ENCODE measurements at places on chromosomes 1 and 21. TPM values are rescaled to one million over a fixed set of nuclear protein-coding genes. Genes with fewer than 3 reads are reported as not detected.

DNA sequence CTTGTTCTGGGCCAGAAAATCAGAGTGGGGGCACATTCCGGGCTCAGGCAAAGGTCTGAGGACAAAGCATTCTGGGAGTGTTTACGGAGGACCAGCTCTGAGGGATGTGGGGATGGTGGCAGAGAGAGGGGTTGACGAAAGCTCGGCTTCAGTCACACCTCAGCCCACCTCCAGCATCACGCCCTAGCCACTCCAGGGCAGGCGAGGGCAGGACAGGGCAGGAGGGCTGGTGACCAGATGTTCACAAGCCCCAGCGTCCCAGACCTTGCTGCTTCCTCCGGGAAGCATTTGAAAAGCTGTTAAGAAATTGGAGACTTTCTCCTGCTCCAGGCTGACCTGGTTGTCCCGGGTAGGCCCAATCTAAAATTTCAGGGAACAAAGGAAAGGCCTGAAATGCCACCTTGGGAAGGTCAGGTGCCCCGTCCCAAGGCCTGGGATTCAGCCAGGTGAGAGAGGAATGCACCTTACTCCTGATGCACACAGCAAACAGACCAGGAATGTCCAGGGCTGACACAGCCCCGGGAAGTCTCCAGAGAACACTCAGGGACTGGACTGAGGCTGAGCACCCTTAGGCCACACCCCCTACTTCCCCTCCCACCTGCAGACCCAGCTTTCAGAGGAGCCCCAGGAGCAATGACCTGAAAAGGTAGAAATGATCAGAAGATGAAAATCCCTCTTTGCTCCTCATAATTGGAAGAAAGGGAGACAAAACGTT, 71.9 kb upstream of the KLHDC7A start:
- no peak for DNase-seq

GRCh38 chr1:26328597-26328996, 10.8 kb downstream of the CD52 start:
- DNase-seq: no peak

The FNDC7 gene
- total RNA-seq: not detected

The OR2G6 gene
- total RNA-seq: not detected

The CFHR4 gene
- not detected for total RNA-seq

The IGSF21 gene
- 0.94 TPM for total RNA-seq

The RGS5 gene
- total RNA-seq: 9.1 TPM

The CFAP126 gene
- total RNA-seq: 0.76 TPM

DNA sequence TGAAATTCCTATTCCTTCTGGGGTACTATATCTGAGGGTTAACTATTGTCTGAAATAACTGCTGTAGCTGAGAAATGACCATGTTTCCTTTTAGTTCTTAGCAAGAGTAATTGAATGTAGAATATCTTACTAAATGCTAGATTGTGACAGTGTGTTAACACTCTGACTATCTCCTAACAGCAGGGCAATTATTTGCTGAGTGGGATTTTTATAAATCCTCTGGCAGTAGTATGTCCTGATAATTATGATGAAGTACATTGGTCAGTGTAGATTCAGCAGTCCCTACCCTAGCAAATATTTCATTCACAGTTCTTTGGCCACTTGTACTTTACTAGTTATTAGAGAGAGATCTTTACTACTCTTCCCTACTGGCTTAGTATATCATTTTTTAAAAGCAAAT, 138.6 kb downstream of the SPATA17 start:
- no peak for DNase-seq

GRCh38 chr1:38283696-38284470, 237.3 kb upstream of the POU3F1 start:
- DNase-seq: peak; percentile 44
